ENCODE measurements at places on chromosomes 6 and 20.

- no peak for DNase-seq
These were observed 12.9 kb upstream of the NT5E start for GRCh38 chr6:85436939-85437495.

DNA sequence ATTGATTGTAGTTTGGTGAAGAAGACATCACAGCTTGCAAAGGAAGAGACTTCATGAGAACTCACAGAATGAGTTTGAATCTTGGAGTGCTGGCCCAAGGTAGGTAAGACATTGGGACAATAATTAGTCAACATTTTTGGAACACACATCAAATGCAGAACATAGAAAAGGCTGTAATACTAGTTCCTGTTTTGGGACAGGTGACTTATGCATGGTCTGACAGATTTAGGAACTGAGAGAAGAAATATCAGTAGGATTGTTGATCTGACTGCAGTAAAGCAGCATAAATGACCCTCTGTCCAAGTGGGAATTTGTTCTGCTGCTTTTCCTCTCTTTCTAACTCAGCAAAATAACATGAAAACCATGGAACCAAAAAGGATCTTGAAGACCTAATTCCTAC, 102.3 kb upstream of the MAP3K7 start:
- no peak for DNase-seq

DNA sequence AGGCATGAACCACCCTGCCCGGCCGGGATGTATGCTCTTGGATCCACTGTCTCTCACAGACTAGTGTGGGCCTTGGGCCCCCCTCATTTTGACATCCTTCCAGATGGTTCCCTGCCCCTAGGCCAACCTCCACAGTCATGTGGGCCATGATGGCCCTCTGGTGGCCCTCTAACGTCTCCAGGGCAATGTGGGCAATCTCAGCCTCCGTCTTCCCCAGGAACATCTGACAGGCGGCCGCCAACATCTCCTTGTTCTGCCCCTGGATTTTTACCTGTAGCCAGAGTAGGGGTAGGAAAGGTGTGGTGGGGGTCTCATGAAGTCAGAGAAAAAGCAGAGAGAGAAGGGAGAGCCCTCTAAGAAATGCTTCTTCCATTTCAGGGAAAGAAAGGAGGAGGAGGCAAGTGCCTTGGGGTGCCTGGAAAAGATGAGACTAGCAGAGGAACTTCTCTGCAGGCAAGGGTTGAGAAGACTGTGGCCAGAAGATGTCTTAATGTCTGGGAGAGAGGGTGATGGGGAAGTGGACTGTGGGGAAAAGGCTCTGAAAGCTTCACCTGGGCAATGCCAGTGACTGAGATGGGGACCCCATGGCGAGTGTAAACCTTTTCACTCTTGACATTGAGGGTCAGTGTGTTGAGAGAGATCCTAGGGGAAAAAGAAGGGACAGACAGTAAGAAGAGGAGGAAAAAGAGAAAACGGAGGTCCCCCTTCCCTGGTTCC, 1.3 kb downstream of the FLOT1 start:
- no peak for DNase-seq

DNA sequence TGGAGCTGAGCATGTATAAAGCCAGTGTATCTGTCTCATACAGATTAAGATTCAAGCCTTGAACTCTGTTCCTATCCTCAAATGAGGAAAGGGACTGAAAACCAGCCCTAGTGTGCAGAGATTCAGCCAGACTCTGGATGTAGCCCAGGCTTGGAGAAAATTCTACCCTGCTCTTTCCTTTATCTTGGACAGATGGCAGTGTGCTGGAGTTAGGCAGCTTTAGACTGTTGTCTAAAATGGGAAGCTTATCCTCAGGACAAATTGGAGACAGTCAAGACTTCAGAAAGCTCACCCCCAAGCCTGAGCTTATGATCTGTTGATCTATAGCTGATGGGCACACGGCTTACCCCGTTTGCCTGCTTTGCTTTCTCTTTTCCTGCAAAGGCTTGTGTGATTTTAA, 1057.6 kb downstream of the KIF16B start:
- no peak for DNase-seq

GRCh38 chr6:139369568-139370282, 4.7 kb downstream of the CITED2 start:
- peak; percentile 28 for DNase-seq

- DNase-seq, result peak; percentile 14
These were observed 141.5 kb downstream of the ANKRD60 start for GRCh38 chr20:58086763-58087561.

GRCh38 chr6:12962529-12962928, 246.0 kb downstream of the PHACTR1 start:
- no peak for DNase-seq

- DNase-seq, result no peak
These were observed 5.2 kb downstream of the GTSF1L start for GRCh38 chr20:43721429-43722152.

DNA sequence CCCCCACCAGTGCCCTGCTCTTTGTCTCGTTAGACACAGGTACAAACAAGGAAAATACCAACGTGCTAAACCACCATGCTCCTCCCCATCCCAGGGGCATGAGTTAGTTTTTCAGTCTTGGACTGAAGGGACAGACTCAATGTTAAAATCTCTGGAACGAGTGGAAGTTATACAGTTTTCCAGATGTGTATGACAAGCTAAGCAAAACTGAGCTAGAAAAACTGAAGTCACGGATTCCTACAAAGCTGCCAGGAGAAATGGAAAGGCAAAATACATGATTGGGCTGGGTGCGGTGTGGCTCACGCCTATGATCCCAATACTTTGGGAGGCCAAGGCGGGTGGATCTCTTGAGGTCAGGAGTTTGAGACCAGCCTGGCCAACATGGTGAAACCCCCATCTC, 34.3 kb upstream of the QKI start:
- DNase-seq, result no peak

DNA sequence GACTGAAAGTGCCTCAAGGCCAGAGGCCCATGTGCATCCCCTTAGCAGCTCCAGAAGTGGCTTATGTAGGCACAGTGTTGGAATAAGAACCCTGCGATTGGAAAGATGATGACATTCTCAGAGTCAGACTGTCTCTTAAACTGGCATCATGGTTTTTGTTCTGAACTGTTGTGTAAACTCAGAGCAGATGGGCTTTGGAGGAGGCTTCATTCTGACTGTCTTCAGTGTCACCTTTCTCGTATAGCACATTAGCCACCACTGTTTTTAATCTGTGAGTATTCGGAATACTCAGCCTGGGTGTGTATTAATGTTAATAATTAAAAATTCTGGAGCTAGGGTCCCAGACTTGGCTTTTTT, 140.9 kb downstream of the JARID2 start:
- no peak for DNase-seq

GRCh38 chr20:20970841-20971240, 135.3 kb downstream of the LINC00237 start:
- no peak for DNase-seq

- DNase-seq, result no peak
These were observed 81.5 kb upstream of the ISM1 start for GRCh38 chr20:13139459-13140150.

GRCh38 chr6:79543886-79544285, 6.7 kb upstream of the LCA5 start:
- no peak for DNase-seq

- DNase-seq, result no peak
These were observed 1684.7 kb downstream of the HACE1 start for GRCh38 chr6:103175056-103175455.

- DNase-seq, result no peak
These were observed 59.2 kb downstream of the SNRNP48 start for GRCh38 chr6:7649037-7649810.

DNA sequence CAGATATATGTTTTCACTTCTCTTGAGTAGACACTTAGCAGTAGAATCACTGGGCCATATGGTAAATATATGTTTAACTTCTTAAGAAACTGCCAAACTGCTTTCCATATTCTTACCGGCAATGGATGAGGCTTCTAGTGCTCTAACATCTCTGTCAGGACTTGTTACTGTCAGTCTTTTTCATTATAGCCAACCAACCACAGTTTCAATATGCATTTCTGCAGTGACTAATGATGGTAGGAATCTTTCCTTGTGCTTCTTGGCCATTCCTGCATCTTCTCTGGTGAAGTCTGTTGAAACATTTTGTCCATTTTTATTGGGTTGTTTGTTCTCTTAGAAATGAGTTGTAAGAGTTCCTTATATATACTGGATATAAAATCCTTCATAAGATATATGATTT, 66.0 kb upstream of the SYNDIG1 start:
- DNase-seq, result no peak

DNA sequence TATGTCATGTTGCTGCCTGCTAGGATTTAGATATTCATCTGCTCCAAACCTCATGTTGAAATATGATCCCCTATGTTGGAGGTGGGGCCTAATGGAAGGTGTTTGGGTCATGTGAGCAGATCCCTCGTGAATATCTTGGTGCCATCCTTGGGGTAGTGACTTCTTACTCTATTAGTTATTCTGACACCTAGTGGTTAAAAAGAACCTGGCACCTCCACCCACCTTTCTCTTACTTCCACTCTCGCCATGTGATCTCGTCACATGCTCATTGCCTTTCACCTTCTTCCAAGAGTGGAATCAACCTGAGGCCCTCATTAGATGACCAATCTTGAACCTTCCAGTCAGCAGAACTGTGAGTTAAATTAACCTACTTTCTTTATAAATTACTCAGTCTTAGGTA, 549.4 kb upstream of the SYNCRIP start:
- no peak for DNase-seq

DNA sequence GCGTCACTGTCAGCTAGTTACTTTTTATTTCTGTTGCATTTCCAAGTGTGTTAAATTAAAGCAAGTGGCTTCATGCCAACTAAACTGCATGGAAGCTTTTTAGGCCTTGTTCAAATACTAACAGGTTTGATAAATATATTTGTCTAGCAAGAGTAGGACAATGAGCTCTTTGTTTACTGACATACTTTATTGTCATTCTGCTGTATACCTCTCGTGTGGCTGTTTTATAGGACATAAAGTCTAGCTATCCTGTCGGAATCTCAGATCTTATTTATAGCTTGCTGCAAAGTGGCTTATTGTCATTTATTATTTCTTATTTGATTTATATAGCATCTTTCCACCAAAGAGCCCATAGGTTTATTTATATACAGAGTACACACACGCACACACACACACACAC, 711.1 kb downstream of the KIF16B start:
- DNase-seq, result no peak

DNA sequence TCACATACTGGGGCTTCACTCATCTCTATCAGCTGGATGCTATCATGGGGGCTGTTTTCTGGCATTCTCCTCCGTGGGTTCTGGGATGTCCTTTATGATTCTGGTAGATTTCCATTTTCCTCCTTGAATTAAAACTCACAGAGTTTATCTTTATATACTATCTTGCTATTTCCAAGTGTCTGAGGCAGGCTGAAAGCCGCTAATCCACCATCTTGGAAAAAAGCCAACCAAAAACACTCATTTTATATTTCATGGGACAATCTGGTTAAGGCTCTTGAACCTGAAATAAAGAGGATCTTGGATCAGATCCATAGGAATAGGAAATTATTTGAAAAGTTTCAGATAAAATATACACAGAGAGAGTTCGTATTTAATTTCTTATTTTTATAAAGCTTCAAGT, 86.0 kb downstream of the AFG1L start:
- no peak for DNase-seq

- no peak for DNase-seq
These were observed at the start of gene BMP5 for GRCh38 chr6:55875400-55875799. TSS of gene BMP5 (minus strand) at chr6:55875590. CDS start at chr6:55874865, 725 bp downstream.

GRCh38 chr6:5724911-5725310, 281.8 kb downstream of the NRN1 start:
- DNase-seq, result no peak

- no peak for DNase-seq
These were observed 689.4 kb upstream of the MAP3K7 start for GRCh38 chr6:91276315-91276714.

DNA sequence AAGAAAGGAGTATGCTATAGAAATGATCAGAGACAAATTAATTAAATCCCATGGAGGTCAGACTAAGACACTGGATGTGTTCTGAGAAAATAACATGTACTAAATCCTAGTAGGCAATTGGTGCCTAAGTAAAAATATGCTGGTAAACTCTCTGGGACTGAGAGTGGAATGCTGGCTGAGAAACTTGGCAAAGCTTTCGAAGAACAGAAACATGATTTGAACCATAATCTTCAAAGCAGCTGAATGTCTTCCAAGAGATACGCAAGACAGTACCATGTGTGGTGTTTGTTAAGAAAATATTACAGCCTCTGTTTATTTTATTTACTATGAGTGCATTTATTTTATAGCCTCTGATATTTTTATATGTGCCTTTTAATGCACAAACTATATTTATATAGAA, 55.2 kb downstream of the EFHC1 start:
- DNase-seq, result no peak

GRCh38 chr6:163572612-163573011, 158.1 kb downstream of the QKI start:
- DNase-seq, result no peak

- no peak for DNase-seq
These were observed 5.1 kb downstream of the HLA-E start for GRCh38 chr6:30494291-30494861.

- DNase-seq, result no peak
These were observed 592.9 kb downstream of the TFAP2B start for GRCh38 chr6:51411496-51412125.

DNA sequence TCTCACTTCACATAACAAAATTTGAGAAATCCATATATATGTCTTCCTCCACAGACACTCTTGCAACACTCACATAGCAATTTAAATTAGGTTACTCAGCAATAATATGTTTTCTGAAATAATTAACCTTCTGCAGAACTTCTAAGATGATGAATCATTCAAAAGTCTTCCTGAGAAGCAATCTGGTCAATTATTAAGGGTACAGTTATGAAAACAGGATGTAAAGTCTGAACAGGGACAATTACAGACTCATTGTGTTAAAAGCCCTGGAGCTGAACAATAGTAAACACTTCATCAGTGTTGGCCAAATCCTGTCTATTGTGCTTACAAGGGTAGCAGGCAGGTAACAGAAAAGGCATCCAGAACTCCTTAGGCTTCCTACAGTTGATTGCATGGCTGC, 75.4 kb downstream of the FILIP1 start:
- DNase-seq, result no peak

DNA sequence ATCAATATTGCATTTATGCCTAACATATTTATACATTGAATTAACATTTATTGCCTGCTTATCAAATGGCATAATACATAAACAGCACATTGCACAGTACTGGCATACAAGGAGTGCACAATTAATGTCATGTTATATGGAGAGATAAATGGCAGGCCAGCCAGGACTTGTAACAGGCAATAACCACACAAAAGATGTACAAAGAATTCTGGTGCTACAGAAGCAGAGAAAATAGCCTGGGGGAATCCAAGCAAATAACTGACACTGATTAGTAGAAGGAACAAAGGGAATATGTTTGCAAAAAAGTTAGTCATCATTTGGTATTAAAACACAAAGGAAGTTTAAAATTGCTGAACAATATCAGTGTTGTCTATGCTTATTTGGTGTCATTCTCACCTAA, 27.3 kb downstream of the COL21A1 start:
- no peak for DNase-seq

All from stimulated activated naive CD8-positive, alpha-beta T cell treated with anti-CD3 and anti-CD28 coated beads, Interleukin-15, amount 100 ng/mL, for 72 hours (primary cell).